Trophoblast cell (in vitro differentiated cells and primary cell): ENCODE measurements at places on chromosomes 7 and 10.
A peak's percentile ranks its signal among the peaks of the same experiment; 100 is the strongest.

DNA sequence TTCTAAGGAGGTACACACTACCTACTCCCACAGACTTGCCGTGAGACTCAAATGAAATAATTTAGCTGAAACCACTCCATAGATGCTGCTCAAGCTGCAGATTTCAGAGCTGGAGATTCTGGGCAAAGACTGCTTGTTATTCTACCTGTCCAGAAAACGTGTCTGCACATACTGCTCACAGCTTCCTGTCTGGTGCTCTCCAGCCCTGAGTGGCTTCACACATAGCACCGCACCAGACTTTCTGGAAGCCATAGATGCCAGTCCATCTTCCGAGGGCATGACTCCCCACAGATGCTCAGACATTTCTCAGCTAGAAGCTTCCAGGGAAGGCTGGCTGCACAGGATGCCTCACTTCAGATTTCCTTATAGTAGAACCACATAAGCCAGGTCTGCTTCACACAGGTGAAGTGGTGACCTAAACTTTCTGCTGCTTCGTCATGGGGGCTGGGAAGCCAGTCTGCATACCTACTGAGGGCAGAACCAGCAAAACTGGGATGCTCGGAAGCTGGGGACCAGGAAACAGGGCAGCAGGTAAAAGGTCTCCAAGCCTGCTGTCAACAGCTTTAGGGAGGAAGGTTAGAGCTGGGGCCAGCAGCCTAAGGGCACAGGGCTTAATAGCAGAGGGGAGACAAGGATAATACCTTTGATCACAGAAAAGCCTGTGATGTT is 18.2 kb downstream of the CCDC6 start:
- peaks cover 15% of the 10 kb centered on the region for H3K4me1 ChIP-seq
- H3K4me3 ChIP-seq, result no peak overlapping the region
- peaks cover 14% of the 10 kb centered on the region for H3K36me3 ChIP-seq
- no peaks in the 10 kb centered on the region for H3K27me3 ChIP-seq

DNA sequence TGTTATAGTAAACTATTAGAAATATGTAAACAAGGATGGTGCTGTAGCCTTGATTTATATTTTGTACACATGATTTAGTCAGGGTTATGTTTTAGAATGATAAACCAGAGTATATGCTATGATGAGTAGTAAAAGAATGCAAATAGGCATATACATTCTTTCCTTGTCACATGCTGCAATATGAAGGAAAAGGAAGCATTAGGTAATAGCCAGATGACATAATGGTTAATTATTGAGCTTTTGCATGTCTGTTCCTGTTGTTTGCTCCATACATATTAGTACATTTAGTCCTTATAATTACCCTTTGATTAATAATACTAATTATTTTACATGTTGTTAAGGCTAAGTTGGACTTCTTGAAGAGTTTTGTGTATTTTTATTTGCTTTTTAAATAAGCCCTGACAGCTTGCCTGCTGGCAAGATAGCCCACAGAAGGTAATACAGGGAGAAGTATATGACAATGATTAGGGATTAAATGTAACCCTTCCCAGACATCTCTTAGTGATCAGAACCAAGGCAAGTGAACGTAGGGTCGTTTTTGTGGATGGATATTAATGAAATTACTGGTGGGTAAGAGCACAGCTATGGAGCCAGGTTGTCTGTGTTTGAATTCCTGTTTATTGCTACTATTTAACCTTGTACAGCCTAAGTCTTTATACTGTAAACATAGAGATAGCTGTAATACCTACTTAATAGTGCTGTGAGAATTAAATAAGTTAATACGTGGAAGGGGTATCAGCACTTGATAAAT is 68.4 kb downstream of the PHTF2 start:
- no peak overlapping the region for H3K27ac ChIP-seq
- H3K4me3 ChIP-seq, result no peak overlapping the region
- H3K36me3 ChIP-seq, result peaks cover 4% of the 10 kb centered on the region
- H3K27me3 ChIP-seq, result no peaks in the 10 kb centered on the region

- H3K4me1 ChIP-seq, result peaks cover 14% of the 10 kb centered on the region
- peaks cover 3% of the 10 kb centered on the region for H3K36me3 ChIP-seq
Observed at GRCh38 chr7:29281782-29282541, 87.4 kb downstream of the CHN2 start.

DNA sequence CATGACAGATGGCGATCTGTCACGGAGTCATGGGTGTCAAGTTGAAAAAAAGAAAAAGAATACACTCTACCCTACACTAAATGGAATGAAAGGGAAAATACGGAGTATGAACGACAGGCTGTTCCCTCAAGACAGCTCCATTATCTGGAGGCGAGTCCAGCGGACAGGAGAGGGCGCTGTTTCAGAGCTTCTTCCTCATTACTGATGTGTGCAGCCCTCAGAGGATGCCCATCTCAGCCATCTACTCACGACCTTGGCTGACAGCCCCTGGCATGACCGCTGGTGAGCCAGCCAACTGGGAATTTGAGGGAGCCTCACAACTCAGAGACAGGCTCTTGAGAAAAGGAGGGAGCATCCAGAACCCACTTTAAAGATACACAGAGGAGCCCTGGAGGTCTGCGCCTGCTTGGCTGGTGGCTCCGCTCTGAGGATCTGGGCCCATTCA is 49.6 kb upstream of the SMNDC1 start:
- peaks cover 16% of the 10 kb centered on the region for H3K4me1 ChIP-seq
- peak; percentile 72 for DNase-seq
- no peak overlapping the region for H3K4me3 ChIP-seq
- no peak overlapping the region for H3K27ac ChIP-seq

GRCh38 chr7:21962677-21963076 is 17.0 kb upstream of the CDCA7L start:
- H3K4me3 ChIP-seq, result no peak overlapping the region
- no peak overlapping the region for H3K27ac ChIP-seq
- no peak for DNase-seq
- no peaks in the 10 kb centered on the region for H3K36me3 ChIP-seq

DNA sequence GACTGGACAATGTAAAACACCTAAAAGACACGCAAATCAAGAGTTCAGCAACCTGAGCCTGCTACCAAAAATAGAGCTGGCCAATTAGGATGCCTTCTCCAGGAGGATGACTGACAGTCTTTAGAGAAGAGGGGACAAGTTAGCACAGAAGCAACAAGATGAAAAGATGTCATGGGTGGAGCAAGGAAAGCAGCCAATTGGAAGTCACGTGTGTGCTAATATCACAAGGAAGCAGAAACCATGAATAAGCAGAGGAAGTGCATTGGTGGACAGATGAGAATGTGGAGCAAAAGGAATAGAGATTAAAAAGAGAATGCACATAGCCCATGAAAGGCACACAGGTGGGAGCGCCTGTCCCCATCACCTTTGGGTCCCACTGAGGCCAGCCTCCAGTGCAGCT is 148.1 kb downstream of the SLC25A13 start:
- DNase-seq, result no peak
- peaks cover 11% of the 10 kb centered on the region for H3K4me1 ChIP-seq
- H3K27ac ChIP-seq, result no peak overlapping the region
- no peak overlapping the region for H3K4me3 ChIP-seq
- H3K27me3 ChIP-seq, result no peaks in the 10 kb centered on the region
- H3K36me3 ChIP-seq, result peaks cover 3% of the 10 kb centered on the region

DNA sequence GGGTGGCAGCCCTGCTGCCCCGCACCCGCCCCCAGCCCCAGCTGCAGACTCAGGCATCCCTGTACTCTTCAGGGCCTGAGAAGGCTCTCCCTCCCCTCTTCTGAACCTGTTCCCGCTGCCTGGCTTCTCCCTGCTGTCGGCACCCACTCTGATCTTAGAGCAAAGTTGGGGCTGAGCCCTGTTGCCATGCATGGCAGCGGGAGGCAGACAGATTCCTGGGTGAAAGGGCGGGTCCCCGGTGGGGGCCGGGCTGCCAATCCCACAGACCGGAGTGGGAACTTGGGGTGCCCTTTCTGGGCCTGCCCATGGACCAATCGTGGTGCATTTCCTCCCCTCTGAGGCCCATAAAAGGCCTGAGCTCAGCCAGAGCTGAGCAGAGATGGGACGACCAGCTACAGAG is 80.7 kb downstream of the SPDYE5 start:
- DNase-seq, result no peak
- H3K4me1 ChIP-seq, result no peaks in the 10 kb centered on the region
- H3K4me3 ChIP-seq, result no peak overlapping the region
- H3K36me3 ChIP-seq, result peaks cover 16% of the 10 kb centered on the region
- H3K27me3 ChIP-seq, result no peaks in the 10 kb centered on the region
- no peak overlapping the region for H3K27ac ChIP-seq

GRCh38 chr7:150351587-150352194 is 10.3 kb upstream of the RARRES2 start:
- no peak overlapping the region for H3K27ac ChIP-seq
- H3K36me3 ChIP-seq, result no peaks in the 10 kb centered on the region
- DNase-seq, result no peak
- no peaks in the 10 kb centered on the region for H3K27me3 ChIP-seq

GRCh38 chr10:113473851-113474250 is 79.0 kb upstream of the HABP2 start:
- no peaks in the 10 kb centered on the region for H3K27me3 ChIP-seq
- no peak for DNase-seq
- H3K27ac ChIP-seq, result no peak overlapping the region
- no peaks in the 10 kb centered on the region for H3K36me3 ChIP-seq
- H3K4me1 ChIP-seq, result peaks cover 11% of the 10 kb centered on the region
- no peak overlapping the region for H3K4me3 ChIP-seq

DNA sequence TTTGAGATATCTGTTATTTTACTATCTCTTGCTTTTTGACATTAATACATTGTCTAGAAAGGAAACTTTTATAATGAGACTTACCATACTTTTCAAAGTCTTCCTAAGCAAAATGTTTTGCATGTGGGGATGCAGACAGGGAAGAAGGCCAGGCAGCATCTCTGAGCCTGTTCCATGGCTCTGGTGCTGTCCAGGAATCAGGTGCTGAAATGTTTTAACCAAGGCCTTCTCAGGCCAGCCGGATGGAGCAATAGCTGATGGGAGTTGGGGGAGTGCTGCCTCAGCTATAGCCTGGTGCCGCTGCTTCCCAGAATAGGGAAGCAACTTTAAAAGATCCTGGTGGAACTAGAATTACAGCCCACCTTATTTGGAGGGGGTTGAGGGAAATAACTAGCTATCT is 38.5 kb downstream of the CRTAC1 start:
- no peaks in the 10 kb centered on the region for H3K36me3 ChIP-seq
- no peaks in the 10 kb centered on the region for H3K27me3 ChIP-seq
- H3K4me3 ChIP-seq, result no peak overlapping the region
- H3K4me1 ChIP-seq, result no peaks in the 10 kb centered on the region
- no peak overlapping the region for H3K27ac ChIP-seq

GRCh38 chr7:27866256-27866655 is 126.3 kb downstream of the TAX1BP1 start:
- H3K4me1 ChIP-seq, result no peaks in the 10 kb centered on the region
- no peaks in the 10 kb centered on the region for H3K36me3 ChIP-seq
- H3K4me3 ChIP-seq, result no peak overlapping the region
- no peak overlapping the region for H3K27ac ChIP-seq
- no peak for DNase-seq
- no peaks in the 10 kb centered on the region for H3K27me3 ChIP-seq

- DNase-seq, result no peak
- H3K27me3 ChIP-seq, result no peaks in the 10 kb centered on the region
- no peak overlapping the region for H3K27ac ChIP-seq
- peaks cover 9% of the 10 kb centered on the region for H3K36me3 ChIP-seq
- no peak overlapping the region for H3K4me3 ChIP-seq
- no peaks in the 10 kb centered on the region for H3K4me1 ChIP-seq
Observed at GRCh38 chr10:86846088-86846487, 89.7 kb downstream of the BMPR1A start.

DNA sequence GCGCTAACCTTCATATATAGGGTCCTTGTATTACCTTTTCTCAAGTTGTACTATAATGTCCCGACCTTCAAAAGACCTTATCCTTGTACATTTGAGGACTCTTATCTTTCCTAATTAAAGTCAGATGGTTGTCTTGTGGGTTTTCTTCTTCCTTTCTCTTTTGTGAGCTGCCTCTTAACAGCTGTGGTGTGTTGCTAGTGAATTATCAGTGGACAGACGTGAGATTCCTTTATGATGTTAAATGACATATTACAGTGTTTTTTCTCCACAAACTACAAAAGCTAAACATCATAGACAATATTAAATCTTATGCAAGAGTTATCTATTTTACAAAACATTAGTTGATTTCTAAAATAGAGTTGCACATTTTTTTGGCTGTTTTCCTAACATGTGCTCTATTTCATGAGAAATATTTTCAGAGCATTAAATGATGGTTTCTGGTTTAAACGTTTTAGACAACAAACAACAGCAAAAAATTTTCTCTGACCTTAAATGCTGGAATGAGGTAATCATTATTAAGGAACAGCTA is 272.2 kb upstream of the NPVF start:
- H3K4me3 ChIP-seq, result no peak overlapping the region
- DNase-seq, result no peak
- H3K4me1 ChIP-seq, result no peaks in the 10 kb centered on the region
- H3K27ac ChIP-seq, result no peak overlapping the region
- H3K27me3 ChIP-seq, result no peaks in the 10 kb centered on the region
- no peaks in the 10 kb centered on the region for H3K36me3 ChIP-seq

- H3K4me1 ChIP-seq, result no peaks in the 10 kb centered on the region
- no peak overlapping the region for H3K27ac ChIP-seq
- no peak overlapping the region for H3K4me3 ChIP-seq
- no peaks in the 10 kb centered on the region for H3K27me3 ChIP-seq
- DNase-seq, result peak; percentile 66
- H3K36me3 ChIP-seq, result no peaks in the 10 kb centered on the region
Observed at GRCh38 chr7:100191775-100192174, 14.1 kb downstream of the STAG3 start.

DNA sequence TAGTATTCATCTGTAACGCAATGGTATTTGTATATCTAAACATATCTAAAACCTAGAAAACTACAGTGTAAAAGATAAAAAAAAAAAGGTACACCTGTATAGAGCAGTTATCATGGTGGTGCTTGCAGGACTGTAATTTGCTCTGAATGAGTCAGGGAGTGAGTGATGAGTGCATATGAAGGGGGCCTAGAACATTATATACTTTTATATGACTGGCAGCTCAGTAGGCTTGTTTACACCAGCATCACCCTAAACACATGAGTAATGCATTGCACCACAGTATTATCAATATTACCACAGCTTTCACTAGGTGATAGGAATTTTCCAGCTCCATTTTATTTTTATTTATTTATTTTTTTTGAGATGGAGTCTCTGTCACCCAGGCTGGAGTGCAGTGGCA is 40.8 kb downstream of the TRIM24 start:
- no peak overlapping the region for H3K27ac ChIP-seq
- H3K27me3 ChIP-seq, result no peaks in the 10 kb centered on the region
- no peak overlapping the region for H3K4me3 ChIP-seq
- no peak for DNase-seq

GRCh38 chr7:135322571-135323340 is 89.1 kb downstream of the STRA8 start:
- no peaks in the 10 kb centered on the region for H3K36me3 ChIP-seq
- DNase-seq, result peak; percentile 25
- H3K4me3 ChIP-seq, result no peak overlapping the region
- no peaks in the 10 kb centered on the region for H3K27me3 ChIP-seq
- peaks cover 3% of the 10 kb centered on the region for H3K4me1 ChIP-seq

- H3K4me1 ChIP-seq, result no peaks in the 10 kb centered on the region
- no peaks in the 10 kb centered on the region for H3K27me3 ChIP-seq
- DNase-seq, result no peak
- H3K27ac ChIP-seq, result no peak overlapping the region
- no peak overlapping the region for H3K4me3 ChIP-seq
Observed at GRCh38 chr10:115125505-115125904, 32.3 kb downstream of the ATRNL1 start.
